ENCODE measurements at places on chromosomes 16 and 17. TPM values are rescaled to one million over a fixed set of nuclear protein-coding genes. Genes with fewer than 3 reads are reported as not detected.

Gene TMC5
- polyA plus RNA-seq, result not detected

Gene ZG16
- not detected for polyA plus RNA-seq

Gene TBC1D3G
- polyA plus RNA-seq, result not detected

Gene HIGD1B
- polyA plus RNA-seq, result not detected

Gene IGF2BP1
- polyA plus RNA-seq, result 5.6 TPM

Gene MYH13
- not detected for polyA plus RNA-seq

Gene PPP1R27
- not detected for polyA plus RNA-seq

Gene CBFA2T3
- polyA plus RNA-seq, result 0.08 TPM

Gene TMC7
- 1.4 TPM for polyA plus RNA-seq

Gene NETO2
- polyA plus RNA-seq, result 3.5 TPM

Gene ST6GALNAC2
- 0.96 TPM for polyA plus RNA-seq

Gene PARD6A
- 0.70 TPM for polyA plus RNA-seq

Gene TLCD2
- 2.4 TPM for polyA plus RNA-seq

Gene SPNS2
- 0.29 TPM for polyA plus RNA-seq

Gene DOC2B
- polyA plus RNA-seq, result not detected

Gene TMEM100
- polyA plus RNA-seq, result not detected

Gene SLC9A5
- 2.5 TPM for polyA plus RNA-seq

Gene C16orf89
- polyA plus RNA-seq, result not detected

Gene WNT3
- 2.1 TPM for polyA plus RNA-seq

Gene NOL11
- polyA plus RNA-seq, result 30.3 TPM

Gene TBC1D26
- polyA plus RNA-seq, result not detected

Gene KCNJ18
- polyA plus RNA-seq, result not detected
